Right renal pelvis (tissue), 4 donors: ENCODE measurements at places on chromosomes 11 and 22. TPM values are rescaled to one million over a fixed set of nuclear protein-coding genes. Genes with fewer than 3 reads are reported as not detected.

GALNT18 gene
- 29.0 TPM for polyA plus RNA-seq

GCAT gene
- polyA plus RNA-seq = 14.1 TPM

CHRNA10 gene
- 2.6 TPM for polyA plus RNA-seq

WNT11 gene
- polyA plus RNA-seq = 15.7 TPM

C22orf31 gene
- 1.1 TPM for polyA plus RNA-seq

SOX10 gene
- polyA plus RNA-seq = 0.91 TPM

SLC35C1 gene
- 8.0 TPM for polyA plus RNA-seq

WT1 gene
- 236 TPM for polyA plus RNA-seq

FIBIN gene
- 18.7 TPM for polyA plus RNA-seq

RRP8 gene
- polyA plus RNA-seq = 23.9 TPM

PRR33 gene
- polyA plus RNA-seq = 0.10 TPM

FLRT1 gene
- polyA plus RNA-seq = 2.6 TPM

OR52K1 gene
- polyA plus RNA-seq = 0.14 TPM

C11orf21 gene
- polyA plus RNA-seq = 0.64 TPM

KCNJ4 gene
- 0.51 TPM for polyA plus RNA-seq

GUCD1 gene
- 84.2 TPM for polyA plus RNA-seq

TSGA10IP gene
- 0.18 TPM for polyA plus RNA-seq

OR5A1 gene
- not detected for polyA plus RNA-seq

SIAE gene
- 36.2 TPM for polyA plus RNA-seq

TRMU gene
- polyA plus RNA-seq = 45.7 TPM

PLCB3 gene
- 13.6 TPM for polyA plus RNA-seq

MYO7A gene
- 2.8 TPM for polyA plus RNA-seq

OR8G5 gene
- polyA plus RNA-seq = not detected

PHETA2 gene
- polyA plus RNA-seq = 10.4 TPM

OR51I1 gene
- polyA plus RNA-seq = not detected

BEST1 gene
- 4.1 TPM for polyA plus RNA-seq

BANF1 gene
- polyA plus RNA-seq = 308 TPM

TIMP3 gene
- polyA plus RNA-seq = 163 TPM

TNNT3 gene
- polyA plus RNA-seq = 11.2 TPM

YPEL1 gene
- 15.3 TPM for polyA plus RNA-seq

ISX gene
- 0.32 TPM for polyA plus RNA-seq

MMP11 gene
- 25.4 TPM for polyA plus RNA-seq

FGF19 gene
- polyA plus RNA-seq = 1.7 TPM

IL17REL gene
- polyA plus RNA-seq = not detected

COMT gene
- 104 TPM for polyA plus RNA-seq

KLHL22 gene
- polyA plus RNA-seq = 33.1 TPM

P2RX6 gene
- polyA plus RNA-seq = 1.3 TPM

NCAM1 gene
- 80.0 TPM for polyA plus RNA-seq

MEN1 gene
- polyA plus RNA-seq = 35.0 TPM

KCNA4 gene
- polyA plus RNA-seq = 0.64 TPM

OR2AG1 gene
- not detected for polyA plus RNA-seq

TRIM48 gene
- not detected for polyA plus RNA-seq
